ENCODE measurements at places on chromosomes 3 and 15.

DNA sequence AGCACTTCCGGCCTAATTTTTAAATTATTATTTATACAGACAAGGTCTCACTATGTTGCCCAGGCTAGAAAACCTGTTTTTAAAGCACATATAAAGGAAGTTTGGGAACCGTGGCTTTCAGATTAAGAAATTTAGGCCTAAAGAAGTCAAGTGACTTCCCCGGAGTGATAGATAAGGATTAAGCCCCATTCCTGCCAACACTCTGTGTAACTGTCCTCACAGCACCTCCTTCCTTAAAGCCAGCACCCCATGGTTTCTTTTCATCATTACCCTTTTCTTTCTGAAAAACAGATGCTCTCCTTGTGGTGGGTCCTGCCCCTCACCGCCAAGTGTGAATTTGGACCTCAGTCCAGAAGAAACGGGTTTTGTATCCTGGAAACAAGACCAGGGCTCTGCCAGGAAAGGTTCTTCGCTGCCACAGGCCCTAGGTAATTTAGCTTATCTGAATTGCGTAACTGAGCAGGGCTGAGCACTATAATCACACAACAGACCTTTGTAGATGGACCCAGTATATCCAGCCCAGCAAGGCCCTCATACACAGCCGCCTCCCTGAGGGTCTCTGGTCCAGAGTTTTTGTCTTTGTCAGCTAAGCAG lies 231.3 kb downstream of the PLCL2 start:
- no peak for DNase-seq

GRCh38 chr3:135157045-135157740 lies 362.1 kb downstream of the EPHB1 start:
- no peak for DNase-seq

DNA sequence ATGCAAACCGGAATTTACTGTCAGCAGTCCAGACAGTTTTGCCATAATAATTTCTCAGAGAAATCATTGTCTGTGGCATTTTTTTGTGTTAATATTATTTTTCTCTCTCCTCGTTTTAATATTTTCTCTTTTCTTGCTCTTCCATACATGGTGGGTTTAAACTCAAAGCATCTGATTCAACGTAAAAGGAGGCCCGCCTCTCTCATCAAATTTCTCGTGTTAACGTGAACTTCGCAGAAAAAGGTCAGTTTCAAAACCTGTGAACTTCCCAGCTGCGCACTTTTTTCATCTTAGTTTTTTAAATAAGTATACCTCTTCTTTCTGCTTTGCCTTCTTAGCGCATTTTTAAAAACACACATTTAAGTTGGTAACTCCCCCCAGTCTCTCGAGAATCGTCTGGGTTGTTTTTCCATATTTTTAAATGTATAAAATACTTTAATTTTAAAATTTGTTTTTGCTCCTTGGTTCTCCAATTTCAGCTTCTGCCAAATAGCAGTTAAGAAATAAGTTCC lies 9.1 kb downstream of the SHOX2 start:
- DNase-seq, result no peak

GRCh38 chr3:9732740-9733115 lies 1.2 kb downstream of the BRPF1 start:
- DNase-seq, result no peak

GRCh38 chr15:69031013-69032001 lies 16.8 kb downstream of the NOX5 start:
- DNase-seq, result peak; percentile 22

DNA sequence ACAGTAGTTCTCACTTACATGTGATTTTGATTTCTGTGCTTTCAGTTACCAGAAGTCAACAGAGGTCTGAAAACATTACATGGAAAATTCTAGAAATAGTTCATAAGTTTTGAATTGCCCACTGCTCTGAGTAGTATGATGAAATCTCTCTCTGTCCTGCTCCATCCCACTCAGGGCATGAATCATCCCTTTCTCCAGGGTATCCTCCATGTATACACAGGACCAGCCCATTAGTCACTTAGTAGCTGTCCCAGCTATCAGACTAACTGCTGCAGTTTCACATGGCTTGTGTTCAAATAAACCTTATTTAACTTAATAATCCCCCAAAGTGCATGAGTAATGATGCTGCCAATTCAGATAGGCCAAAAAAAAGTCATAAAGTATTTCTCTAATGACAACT lies 38.6 kb downstream of the EPHA3 start:
- no peak for DNase-seq

Data from stimulated activated CD4-positive, alpha-beta T cell treated with anti-CD3 and anti-CD28 coated beads, Interleukin-12 subunit alpha, Interleukin-12 subunit beta, amount 100 ng/mL, for 4 hours (primary cell).